HTR-8/SVneo (cell line): ENCODE measurements at places on chromosomes 11 and 22.

- no peak for DNase-seq
Observed at GRCh38 chr11:74169738-74170458, 904 bp downstream of the C2CD3 start.

DNA sequence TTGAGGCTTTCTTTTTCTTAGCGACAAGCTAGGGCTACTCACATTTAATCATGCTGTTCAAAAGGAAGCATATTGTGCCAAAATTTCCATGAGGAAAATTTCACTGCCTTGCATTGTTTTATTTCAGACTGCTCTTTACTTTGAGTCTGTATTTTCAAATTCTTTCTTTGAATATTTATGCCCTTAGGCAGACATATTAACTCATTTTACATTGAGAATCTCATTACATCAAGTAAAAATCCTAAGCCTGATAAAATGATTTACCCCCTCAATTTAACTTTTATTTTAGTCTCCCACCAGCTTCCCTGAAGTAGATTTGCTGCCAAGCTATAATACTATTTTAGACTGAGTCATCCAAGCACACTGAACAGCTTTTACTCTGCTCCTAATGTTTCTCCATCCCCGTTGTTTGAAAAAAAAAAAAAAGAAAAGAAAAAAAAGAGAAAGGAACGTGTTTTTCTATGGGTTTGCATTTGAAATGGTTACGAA is 189.3 kb upstream of the MTMR2 start:
- no peak for DNase-seq

DNA sequence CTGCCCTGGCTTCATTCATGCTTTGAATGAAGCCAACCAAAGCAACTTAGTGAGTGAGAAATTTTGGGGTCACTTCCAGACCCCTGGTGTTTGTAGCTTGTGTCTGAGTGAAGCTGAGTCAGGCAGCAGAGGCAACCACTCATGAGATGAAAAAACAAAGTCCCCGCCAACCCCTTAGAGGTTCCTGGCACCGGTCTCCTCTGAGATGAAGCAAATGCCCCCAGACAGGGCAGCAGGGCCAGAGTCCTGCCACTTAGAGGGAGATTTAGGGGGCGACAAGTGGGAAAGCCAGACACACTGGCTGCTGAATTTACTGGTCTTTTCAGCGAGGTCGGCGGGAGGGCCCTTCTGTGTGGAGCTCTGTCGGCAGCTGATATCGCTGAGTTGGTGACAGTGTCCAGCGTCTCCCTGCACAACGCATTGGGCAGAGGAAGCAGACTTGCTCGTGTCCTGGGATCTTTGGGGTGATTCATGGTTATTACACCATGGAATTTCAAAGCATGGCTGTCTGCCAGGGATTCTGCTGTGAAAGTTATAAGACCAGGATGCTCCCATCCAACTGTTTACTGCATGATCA is 482.6 kb downstream of the MIAT start:
- peak; percentile 48 for DNase-seq

- no peak for DNase-seq
Observed at GRCh38 chr22:19226428-19226827, 47.9 kb upstream of the SLC25A1 start.

GRCh38 chr11:134738581-134738980 is 326.5 kb upstream of the B3GAT1 start:
- no peak for DNase-seq

- DNase-seq: no peak
Observed at GRCh38 chr11:8086001-8086479, 5.0 kb downstream of the TUB start.

DNA sequence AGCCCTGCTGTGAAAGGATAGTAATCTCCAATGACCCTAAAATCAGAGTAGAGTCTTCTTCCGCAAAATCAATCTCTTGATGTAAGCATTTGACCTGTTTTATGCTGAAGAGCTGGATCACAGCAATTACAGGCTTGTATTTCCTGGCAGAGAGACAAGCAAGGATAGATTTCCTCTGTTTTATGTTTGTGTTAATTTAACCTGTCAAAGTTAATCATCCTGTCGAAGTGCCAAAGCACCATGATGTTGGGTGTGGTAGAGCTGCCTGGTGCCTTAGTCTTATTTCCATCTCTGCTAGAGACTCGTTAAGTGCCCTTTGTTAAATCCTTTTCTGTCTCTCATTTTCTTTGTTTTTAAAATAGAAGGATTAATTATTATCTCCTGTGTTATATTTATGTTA is 248.1 kb downstream of the CNTN5 start:
- no peak for DNase-seq

DNA sequence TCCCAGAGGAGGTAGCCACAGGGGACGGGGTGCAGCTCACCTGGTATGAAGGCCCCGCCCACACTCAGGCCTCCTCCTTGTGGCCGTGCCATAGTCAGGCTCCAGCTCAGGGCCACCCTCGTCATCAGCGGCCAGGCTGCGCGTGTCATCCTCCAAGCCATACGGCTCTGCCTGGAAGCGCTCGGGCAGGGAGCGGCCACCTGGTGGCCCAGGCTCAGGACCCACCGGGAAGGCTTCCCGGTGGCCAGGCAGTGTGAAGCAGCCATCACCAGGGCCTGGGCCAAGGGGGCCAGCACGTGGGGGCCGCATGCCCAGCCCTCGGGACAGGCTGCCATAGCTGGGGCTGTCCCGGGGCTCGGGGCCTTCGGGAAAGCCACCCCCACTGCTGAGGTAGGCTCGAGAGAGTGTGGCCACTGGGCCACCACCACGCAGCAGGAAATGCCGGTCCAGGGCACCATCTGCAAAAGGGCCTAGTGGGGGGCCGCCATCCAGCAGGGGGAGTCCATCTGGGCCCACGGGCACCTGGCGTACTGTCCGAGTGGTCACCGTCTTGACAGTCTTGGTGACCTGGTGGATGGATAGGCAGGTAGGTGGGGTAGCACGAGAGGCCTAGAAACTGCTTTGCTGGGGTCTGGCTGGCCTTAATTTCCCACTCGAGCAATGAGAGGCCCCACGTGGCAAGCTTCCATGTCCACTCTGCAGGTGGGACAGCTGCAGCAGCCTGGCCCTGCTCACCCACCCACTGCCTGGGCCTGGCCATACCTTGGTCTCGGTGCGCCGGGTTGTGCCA is 35.3 kb downstream of the ARVCF start:
- DNase-seq: no peak

DNA sequence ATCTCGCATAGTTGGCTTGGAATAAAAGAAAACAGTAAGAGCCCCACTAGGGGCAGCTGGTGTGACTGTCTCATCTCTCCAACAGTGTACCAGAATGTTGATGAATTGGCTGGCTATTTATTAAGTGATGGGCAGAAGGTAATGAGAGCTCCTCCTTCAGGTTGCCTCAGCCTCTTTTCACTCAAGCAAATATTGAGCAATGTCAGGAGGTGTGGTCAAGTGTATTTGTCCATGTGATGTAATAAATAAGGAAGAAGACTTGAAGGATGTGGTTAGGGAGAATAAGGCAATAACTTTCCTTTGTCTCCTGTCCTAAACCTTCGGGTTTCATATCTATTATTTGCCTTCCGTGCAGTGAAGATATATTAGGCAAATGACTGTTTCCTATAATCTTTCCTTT is at the start of gene TCN1:
TSS of gene TCN1 (minus strand) at position 91 of the 400 bp plus-strand sequence. CDS start at position 74, 17 bp downstream.
- DNase-seq: no peak

- DNase-seq: no peak
Observed at GRCh38 chr22:20413217-20414058, 19.5 kb downstream of the ZNF74 start.

DNA sequence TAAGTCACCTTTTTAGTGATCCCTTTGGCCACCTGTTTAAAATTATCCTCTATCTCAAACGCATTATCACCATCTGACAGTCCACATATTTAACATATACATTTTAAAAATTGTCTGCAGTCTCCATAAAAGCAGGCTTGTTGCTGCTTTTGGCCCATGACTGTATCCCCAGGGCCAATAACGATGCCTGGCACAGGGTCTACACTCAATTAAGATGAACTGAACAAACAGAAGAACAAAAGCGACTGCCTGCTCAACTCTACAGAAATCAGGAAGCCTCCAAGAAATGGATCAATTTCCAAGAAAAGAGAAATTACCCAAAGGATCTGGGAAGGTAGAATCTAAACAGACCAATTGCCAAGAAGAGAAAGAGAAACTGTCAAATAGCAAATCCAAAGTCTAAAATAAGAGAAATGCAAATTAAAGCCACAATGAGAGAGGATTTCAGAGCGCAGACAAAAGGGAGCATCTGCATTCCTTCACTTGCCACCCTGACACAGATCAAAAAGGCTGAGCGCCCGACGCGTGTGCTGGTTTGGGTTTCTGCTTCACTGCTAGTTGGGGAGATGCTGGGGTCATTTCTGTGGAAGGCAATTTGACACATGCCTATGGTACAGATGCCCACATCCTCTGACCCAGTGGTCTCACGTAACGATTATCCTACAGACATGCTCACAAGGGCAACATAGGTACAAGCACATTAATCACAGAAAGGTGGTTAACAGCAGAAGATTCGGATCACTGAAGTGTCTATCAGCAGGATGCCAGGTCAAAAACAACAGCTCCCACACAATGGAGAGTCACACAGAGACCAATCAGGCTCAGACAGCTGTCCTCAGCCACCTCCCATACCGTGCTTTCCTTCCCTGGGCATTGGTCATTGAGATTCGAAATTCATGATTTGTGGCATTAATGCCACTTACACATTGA is 55.9 kb downstream of the SHISAL1 start:
- DNase-seq: no peak

DNA sequence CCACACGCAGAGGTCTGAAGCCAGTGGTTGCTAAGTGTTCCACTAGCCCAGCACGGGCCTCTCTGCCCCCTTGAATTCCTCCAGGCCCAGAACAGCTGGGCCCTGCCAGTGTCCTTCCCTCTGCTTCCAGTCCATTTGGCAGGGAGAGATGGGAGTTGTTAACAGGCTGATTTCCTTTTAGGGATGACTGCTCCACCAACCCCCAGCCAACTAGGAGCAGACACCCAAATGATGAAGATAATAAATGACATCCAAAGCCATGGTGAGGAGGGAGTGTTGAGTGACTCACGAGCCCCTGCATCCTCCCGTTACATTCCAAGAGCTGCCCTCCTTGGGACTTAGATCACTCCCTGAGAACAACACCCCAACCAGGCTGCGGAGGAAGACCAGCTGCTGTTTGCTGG is 20.6 kb downstream of the PARVA start:
- peak; percentile 87 for DNase-seq

GRCh38 chr11:108324587-108324986 is 101.7 kb downstream of the ATM start:
- DNase-seq: peak; percentile 9

DNA sequence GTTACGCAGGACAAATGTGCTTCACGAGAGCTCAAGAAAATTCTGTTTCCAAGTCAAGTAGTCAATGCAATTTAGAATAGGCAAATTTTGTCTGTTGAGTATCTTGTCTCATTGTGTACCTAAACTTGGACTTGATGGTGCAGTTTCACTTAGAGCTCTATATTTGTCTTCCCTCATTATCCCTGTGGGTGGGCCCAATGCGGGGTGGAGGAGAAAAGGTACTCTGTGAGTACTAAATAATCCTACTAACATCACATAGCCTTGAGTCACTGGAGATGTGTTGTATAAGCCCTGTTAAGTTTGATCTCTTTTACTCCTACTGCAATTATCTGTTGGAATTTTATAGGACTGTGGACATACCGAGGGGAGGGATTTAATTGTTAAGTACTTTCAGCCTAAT is 331.2 kb downstream of the METTL15 start:
- no peak for DNase-seq

DNA sequence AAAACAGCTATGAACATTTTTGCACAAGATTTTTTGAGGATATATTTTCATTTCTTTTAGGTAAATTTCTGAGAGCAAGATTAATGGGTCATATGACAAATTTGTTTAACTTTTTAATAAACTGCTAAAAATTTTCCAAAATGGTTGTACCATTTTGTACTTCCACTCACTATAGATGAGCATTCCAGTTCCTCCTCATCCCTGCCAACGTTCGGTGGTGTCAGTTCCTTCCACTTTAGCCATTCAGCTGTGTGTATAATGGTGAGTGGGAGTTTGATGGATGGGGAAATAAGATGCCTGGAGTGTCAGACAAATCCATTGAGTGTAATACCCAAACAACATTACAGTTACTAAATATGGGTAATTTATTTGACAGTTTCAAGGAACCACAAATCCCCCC is 49.7 kb downstream of the MIAT start:
- DNase-seq: no peak

DNA sequence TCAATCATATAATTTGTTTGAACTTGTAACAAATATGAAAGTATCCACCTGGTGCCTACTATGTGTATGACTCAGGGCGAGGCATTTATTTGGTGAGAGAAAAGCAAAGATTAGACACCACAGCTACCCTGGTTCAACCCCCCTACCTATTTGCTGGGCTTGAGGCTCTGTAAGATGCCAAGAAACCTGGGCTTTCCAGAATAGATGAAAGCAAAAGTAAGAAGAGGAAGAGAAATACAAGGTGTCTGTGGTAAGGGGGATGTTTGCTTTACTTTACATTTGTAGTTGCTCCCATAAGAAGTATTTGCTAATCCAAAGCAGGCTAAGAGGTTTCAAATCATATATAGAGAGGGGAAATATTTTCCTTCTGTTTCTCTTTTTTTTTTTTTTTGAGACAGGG is 61.7 kb downstream of the DDI1 start:
- DNase-seq: no peak

DNA sequence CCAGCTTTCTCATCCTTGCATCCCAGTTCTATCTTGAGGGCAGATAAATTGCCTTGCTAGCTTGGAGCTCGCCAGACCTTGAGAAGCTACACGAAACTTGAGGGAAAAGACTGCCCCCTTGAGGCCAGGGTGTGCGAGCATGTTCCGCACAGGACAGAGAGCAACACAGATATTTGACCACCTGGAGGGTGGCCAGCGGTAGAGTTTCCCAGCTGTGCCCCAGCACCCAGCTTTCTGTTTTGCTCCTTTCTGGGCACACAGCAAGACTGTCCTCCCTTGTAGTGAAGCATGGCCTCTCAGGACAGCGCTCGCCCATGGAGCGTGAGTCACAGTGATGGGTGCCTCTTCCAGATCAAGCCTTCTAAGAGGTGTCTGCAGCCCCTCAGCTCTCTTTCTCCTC is 23.5 kb downstream of the SPATA19 start:
- DNase-seq: peak; percentile 33

GRCh38 chr11:106959800-106960199 is 58.5 kb downstream of the GUCY1A2 start:
- no peak for DNase-seq

DNA sequence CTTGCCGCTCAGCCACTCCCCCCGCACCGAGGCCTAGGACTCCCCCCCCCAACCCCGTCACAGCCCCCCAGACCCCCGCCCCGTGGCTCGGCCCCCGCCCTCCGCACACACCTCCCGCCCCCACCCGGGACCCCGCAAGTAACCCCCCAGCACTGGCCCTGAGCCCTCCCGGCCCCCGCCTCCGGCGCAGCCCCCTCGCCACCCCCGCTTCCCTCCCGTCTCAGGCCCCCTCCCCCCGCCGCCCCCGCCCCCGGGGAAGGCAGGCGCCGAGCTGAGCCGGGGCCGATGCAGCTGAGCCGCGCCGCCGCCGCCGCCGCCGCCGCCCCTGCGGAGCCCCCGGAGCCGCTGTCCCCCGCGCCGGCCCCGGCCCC is 1.5 kb downstream of the SHANK3 start:
- DNase-seq: no peak

GRCh38 chr11:14240221-14240620 is 118.8 kb downstream of the RRAS2 start:
- no peak for DNase-seq

- DNase-seq: no peak
Observed at GRCh38 chr11:112100462-112100861, 13.8 kb downstream of the SDHD start.

GRCh38 chr11:27642954-27643353 is 57.3 kb downstream of the BDNF start:
- DNase-seq: no peak

GRCh38 chr11:65911682-65912568 is 6.9 kb downstream of the C11orf68 start:
- peak; percentile 96 for DNase-seq

GRCh38 chr11:126452241-126453101 is 97.0 kb downstream of the ST3GAL4 start:
- no peak for DNase-seq
